ENCODE measurements at places on chromosomes 2 and 18.

- DNase-seq: no peak
Observed at GRCh38 chr2:215812966-215813365, 200.4 kb downstream of the MREG start.

- no peak for DNase-seq
Observed at GRCh38 chr2:127531221-127531648, 4.2 kb upstream of the MYO7B start.

- no peak for DNase-seq
Observed at GRCh38 chr18:39764873-39765272, 2190.2 kb upstream of the PIK3C3 start.

GRCh38 chr2:149819356-149819957, 231.9 kb upstream of the MMADHC start:
- DNase-seq: no peak

- DNase-seq: no peak
Observed at GRCh38 chr2:181077128-181077709, 96.8 kb downstream of the UBE2E3 start.

- DNase-seq: peak; percentile 21
Observed at GRCh38 chr2:55111570-55112228, 61.4 kb upstream of the RTN4 start.

- DNase-seq: no peak
Observed at GRCh38 chr2:170206246-170206645, 28.3 kb downstream of the MYO3B start.

GRCh38 chr18:50203801-50204604, 9.1 kb upstream of the MYO5B start:
- peak; percentile 85 for DNase-seq

DNA sequence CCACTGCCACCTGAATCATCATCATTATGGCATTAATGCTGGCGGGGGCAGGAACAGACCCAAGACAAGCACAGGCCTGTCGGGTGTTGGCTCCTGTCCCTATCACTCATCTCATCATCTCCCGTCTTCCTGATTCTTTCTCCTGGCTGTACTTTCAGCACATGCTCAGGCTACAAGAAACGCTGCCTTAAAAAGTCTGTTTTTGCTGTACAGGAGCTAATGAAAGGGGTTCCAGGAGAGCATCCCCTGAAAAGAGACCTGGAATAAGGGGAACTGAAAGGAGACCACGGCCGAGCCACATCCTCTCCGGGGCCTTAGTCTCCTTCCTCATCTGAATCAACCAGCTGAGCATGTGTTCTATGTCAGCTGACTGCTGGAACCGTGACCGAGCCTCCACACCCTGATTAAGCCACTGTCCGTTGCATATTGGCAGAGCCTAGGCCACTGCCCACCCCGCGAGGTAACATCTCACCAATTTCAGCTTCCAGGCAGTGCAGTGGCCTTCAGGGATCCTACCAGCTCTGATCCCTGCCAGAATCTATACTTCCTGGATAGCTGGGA, 62.6 kb downstream of the DNMT3A start:
- no peak for DNase-seq

- no peak for DNase-seq
Observed at GRCh38 chr18:25299426-25300300, 52.3 kb downstream of the ZNF521 start.

DNA sequence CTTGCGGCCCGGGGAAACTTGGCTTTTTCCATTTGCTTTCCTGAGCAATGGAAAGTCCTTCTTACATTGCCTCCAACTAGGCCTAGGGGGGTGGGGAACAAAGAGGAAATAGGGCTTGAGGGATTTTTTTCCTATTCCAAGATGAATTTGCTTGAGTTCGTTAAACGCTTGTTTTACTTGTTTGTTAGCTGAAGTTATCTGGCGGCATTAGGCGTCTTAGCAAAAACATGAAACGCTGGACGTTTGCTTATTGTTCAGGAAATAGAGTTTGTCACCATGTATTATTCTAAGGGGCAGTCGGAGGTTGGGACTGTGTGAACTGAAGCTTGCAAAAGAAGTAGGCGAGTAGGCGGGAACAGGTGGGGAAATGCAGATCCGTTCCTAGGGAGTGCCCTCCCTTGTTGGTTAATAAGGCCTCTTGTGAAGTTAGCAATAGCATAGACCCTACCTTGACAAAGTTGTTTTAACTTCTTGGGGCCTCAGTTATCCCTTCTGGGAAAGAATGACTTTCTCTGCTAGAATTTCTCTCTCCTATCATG, 1.9 kb downstream of the CABLES1 start:
- no peak for DNase-seq

DNA sequence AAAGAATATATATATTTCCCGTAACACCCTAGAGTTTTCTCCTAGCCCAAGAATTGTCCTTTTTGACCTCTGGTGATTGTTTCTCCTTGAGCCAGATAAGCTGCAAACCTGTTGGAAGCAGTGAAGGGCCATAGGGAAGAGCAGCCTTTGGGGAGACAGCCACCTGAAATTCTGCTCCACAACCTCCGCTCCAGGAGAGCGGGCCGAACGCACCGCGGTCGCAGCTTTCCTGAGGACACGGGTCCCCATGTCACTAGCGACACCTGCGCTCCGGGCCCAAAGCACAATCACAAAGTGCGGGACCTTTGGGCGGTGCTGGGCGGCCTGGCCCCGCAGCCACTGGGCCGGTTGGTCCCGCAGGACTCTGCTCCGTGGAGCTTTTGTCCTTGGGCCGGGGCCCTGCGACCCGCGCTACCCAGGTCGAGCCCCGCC, 557 bp upstream of the DSG2 start:
- DNase-seq: no peak

DNA sequence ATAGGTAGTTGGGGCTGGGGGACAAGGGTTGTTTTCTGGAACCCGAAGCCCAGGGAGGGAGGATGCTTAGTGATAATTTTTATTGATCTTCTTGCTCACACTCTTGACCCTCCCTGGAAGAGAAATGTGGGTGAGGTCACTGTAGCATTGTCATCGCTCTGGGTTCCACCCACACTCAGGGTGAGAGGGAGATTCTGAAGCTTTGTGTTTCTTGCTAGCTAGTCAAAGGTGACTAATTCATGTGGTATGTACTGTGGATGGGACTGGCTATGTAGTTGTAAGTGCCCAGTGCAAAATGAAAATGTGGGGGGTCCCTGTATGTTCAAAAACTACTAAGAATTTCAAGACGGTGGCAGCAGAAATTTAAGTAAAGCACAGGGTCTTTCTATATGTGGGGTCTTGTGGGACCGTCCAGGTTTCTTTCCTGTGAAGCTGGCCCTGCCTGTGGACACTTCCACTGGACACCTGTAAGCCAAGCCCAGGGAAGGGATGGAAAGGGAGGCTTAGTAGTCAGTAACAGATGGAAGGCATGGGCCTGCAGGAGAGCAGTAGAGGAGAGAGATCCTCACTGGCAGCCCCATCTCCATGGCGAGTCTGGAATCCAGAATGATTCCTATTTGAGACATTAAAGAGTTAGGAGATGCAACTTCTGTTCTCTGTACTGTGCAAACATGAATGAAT, 35.0 kb downstream of the TSN start:
- DNase-seq: no peak

DNA sequence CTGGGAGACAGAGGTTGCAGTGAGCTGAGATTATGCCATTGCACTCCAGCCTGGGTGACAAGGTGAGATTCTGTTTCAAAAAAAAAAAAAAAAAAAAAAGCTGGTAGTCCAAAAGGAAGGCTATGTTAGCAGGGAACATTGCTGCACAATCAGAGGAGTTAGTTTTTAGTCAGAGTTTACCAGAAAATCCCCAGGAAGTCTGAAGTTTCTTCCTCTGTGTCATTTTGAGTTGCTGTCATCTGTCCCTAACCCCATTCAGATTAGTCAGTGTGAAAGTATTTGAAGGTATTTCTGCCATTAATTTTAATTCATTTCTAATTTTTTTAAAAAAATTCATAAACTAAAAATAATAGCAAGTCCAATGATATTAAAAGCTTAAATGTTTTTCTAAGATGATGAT, 33.5 kb upstream of the CERS6 start:
- no peak for DNase-seq

DNA sequence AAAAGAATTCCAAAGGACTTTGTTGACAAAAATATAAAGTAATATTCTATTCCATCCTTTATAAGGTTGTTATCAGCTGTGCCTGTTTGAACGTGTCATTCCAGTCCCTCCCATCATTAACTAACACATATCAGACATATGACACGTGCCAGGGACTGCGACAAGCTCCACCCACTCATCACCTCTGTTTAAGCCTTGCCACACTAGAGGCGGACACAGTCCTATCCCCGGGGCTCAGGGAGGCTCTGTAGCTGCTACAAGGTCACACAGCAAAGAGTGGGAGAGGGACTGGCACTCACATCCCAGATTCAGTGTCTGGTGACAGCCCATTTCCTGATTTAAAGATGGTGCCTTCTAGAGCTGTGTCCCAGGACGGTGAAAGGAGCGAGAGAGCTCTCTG, 30.0 kb downstream of the TBC1D8 start:
- no peak for DNase-seq

GRCh38 chr2:25936889-25937545, 45.3 kb downstream of the KIF3C start:
- no peak for DNase-seq

DNA sequence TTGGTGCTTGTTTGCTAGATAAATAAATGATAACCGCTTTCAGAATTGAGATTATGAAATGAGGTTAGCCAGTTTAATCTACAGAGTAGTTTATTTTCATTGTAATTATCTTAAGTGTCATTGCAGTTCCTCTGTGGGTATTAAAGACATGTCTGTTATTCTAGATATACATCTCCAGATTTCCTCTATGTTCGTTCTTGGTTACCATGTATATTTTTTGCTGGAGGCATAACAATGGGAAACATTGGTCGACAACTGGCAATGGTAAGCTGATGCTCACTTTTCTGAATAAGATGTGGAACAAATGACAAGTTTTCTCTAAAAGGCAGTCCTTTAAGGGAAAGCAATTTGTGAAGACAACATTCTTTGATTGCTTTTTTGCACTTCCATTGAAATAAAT, 18.7 kb downstream of the INSIG2 start:
- DNase-seq: no peak

DNA sequence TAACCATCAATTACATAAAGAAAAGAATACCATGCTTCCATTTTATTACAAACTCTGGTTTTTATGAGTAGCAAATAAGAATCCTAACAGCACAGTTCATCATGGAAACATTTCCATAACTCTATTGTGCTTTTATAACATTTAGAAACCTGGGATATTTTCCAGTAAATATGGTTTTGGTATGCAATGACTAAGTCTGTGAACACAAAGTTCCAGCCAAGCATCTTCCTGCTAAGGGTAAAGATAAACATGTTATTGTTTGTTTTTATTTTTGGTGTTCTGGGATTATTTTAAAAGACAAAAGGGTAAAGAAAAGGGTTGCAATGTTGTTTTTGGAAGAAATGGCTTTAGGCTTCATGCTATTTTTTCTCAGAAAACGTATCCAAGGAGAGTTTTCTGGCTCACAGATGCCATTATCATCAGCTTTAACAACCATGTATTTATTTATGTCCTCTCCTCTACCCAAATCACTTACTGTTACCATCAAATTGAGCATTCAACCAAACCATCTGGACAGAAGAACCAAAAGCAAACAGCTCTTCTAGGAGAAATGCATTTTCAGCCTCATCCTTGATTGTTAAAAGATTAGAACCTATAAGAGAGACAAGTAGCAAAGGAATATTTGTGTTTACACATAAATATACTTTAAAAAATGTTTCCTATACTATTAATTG, 116.0 kb downstream of the PLA2R1 start:
- no peak for DNase-seq

DNA sequence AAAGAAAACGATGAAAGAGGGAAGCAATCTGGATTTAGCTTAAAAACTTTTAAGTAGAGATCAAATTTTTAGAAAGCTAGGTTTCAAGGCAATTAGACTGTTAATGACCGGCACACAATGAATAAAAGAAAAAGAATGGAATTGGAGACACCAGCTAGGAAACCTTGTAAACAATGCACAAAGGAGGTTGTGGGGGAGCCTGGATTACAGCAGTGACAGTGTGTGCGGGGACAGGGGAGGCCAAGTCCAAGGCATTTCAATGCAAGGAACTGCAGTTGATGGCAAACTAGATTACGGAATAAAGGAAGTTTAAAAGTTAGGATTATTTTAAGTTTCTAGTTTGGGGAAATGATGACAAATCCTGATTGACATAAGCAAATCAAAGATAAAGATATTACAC, 74.5 kb downstream of the DTNB start:
- no peak for DNase-seq

GRCh38 chr2:264493-265468, at the start of gene ACP1:
Gene ACP1 (plus strand): TSS chr2:264947. CDS start chr2:264965, 18 bp downstream.
- peak; percentile 99 for DNase-seq

DNA sequence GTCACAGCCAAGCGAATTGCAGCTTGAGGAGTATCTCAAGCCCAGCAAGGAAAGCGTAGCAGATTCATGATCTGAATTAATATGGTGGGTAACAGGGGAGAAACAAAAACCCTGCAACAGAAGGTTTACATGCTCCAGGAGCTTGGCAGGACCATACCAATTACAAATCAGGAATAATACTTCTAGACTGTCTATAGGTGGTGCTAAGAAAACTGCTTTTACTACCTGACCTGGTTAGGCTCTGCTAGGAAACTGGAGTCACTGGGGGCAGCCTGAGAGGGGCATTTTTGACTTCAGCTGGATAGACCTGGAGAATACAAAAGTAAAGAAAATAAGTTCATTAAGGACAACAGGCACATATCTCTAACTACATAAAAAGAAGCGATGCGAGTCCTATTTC, 24.6 kb upstream of the SPOPL start:
- DNase-seq: no peak

GRCh38 chr2:128485761-128486639, 167.3 kb upstream of the HS6ST1 start:
- DNase-seq: no peak

DNA sequence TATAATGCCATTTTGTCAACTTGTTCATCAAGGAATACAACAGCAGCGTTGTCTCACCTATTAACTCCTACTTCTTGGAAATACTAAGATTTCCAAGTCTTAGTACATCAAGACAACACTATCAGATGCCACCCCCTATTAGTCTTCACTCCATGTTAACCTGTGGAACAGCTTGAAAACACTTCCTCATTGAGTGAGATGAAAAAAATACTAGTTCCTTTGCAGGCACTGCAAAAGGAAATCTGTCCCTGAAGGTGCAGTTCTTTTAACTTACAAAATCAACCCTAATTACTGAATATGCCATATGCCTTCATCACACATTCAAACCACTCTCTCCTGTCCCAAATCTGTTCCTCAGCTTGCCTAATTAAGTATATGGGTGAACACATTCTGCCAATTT, 4.0 kb downstream of the CWC22 start:
- no peak for DNase-seq

- DNase-seq: peak; percentile 77
Observed at GRCh38 chr2:205585449-205586383, 96.6 kb upstream of the NRP2 start.

GRCh38 chr18:23861805-23862470, 152.6 kb upstream of the TTC39C start:
- DNase-seq: no peak

- no peak for DNase-seq
Observed at GRCh38 chr2:191295088-191295487, 49.9 kb downstream of the MYO1B start.

- no peak for DNase-seq
Observed at GRCh38 chr2:156175946-156176345, 156.6 kb downstream of the NR4A2 start.
